ENCODE measurements at places on chromosomes 1 and 21.

DNA sequence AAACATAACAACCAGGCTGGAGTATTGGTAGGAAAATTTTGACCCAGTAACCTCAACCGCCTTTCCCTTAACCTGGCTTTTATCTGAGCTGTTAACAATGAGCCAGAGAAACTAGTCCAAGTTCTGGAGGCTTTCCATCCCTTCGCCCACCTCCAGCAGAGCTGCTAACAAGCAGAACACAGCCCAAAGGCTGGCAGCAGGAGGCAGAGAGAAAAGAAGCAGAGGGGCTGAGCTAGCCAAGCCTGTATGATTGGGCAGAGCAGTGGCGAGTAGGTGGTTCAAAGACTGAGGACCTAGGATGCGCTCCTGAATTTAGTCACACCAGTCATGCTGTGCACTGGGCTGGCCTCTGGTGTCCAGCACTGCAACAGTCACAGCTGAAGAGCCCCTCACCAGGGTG, 123.0 kb downstream of the TNR start:
- DNase-seq, result no peak

DNA sequence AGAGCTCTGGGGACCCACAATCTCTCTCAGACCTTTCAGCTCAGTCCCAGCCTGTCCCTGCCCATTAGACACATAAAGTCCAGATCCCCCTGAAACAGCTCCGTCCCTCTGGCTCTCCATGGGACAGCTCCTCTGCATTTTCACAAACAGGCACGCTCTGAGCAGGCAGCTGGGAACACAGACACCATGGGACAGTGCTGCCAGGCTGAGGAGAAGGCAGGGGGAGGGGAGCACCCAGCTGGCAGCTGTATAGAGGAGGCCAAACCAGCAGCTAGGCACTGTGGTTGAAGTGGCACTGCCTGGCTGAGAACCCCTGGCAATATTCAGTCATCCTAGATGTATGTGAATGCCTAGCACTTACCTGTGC, 2.0 kb downstream of the TMEM63A start:
- DNase-seq, result no peak

DNA sequence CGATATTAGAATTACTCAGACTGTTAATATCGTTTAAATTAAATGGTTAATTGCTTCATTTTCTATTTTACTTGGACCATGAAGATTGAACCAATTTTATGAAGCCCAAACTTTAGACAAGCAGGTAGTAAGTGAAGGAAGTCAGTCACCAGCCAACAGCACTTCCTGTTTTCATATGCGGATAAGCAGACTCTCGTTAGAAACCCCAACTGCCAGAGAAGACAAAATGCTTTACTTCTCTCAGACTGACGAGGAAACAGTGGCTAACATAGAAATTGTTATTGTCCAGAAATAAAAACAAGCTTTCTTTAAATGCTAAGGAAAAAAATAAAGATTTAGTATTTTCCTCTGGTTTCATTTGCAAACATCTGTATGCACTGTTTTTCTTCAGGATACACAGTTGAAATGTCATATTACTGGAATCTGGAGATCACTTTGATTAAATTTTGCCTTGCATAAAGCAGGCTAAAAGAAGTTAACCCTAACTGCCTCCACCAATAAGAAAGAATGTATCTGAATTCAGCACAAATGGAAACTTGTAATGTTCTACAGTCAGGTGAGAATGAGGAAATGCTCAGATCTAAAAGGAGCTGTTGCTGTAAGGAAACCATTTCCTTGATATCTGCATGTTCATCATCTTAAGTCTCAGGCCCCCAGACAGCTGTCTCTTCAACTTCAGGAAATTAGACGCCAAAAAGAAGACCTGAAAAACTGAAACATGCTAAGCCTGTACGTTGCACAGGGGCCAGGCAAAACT, 129.8 kb upstream of the SAMSN1 start:
- DNase-seq, result no peak

GRCh38 chr1:91557039-91557690, 56.5 kb downstream of the CDC7 start:
- DNase-seq, result no peak
